Esophagus squamous epithelium (tissue), 5 donors: ENCODE measurements at places on chromosomes 2 and 18. TPM values are rescaled to one million over a fixed set of nuclear protein-coding genes. Genes with fewer than 3 reads are reported as not detected.

GRCh38 chr2:157929871-157930667, 53.9 kb upstream of the ACVR1 start:
- no peak for DNase-seq

GRCh38 chr2:14219306-14219705, 413.2 kb upstream of the LRATD1 start:
- no peak for DNase-seq

- DNase-seq = no peak
These were observed 30.4 kb downstream of the LBH start for GRCh38 chr2:30261695-30262211.

- DNase-seq = no peak
These were observed 251.2 kb downstream of the PTGR3 start for GRCh38 chr18:74957588-74958224.

DNA sequence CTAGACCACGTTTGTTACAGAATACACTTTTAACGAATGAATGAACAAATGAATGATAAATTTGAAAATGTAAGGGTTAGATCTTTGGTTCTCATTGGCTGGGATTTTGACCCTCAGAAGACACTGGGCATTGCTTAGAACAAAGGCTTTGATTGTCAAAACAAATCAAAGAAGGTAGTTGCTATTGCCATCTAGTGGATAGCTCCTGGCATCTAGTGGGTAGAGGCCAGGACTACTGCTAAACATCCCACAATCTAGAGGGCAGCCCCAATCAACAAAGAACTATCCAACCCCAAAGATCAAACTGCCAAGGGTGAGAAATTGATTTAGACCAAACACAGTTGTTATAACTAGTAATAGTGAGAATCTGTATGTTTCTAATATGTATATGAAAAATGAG, 552.3 kb downstream of the KCNJ3 start:
- no peak for DNase-seq

- DNase-seq = no peak
These were observed 222.5 kb upstream of the COPS8 start for GRCh38 chr2:236862961-236863728.

DNA sequence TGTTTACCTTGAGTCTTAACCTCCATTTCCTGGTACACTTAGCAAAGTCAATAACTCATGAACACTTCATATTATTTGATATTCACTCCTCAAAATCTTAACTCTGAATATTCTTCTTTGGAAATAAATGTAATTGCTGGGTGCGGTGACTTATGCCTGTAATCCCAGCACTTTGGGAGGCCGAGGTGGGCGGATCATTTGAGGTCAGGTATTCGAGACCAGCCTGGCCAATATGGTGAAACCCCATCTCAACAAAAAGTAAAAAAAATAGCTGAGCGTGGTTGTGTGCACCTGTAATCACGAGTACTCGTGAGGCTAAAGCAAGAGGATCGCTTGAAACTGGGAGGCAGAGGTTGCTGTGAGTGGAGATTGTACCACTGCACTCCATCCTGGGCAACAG, 201.3 kb upstream of the DSEL start:
- DNase-seq = no peak

- DNase-seq = no peak
These were observed 57.1 kb upstream of the RNF152 start for GRCh38 chr18:61949946-61950345.

DNA sequence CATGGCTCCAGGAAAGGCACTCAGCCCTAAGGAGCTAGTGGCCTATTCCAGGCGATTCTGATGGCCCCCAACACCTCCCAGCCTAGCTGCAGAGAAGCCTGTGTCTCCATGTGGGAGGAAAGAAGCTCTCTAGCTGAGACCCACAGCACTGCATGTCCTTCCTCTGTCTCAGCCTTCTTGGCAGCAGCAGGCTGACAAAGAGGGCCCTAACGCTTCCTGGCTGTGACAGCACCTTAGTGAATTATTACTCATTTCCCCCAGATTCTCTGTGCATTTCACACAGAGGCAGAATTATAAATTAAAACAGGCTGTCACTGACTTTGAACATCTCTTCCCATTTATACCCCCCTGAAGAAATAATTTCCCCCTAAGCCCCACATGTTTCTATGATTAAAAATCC, 206.8 kb downstream of the CLIP4 start:
- DNase-seq = no peak

GRCh38 chr18:51383711-51384110, 186.2 kb upstream of the MEX3C start:
- DNase-seq = no peak

DNA sequence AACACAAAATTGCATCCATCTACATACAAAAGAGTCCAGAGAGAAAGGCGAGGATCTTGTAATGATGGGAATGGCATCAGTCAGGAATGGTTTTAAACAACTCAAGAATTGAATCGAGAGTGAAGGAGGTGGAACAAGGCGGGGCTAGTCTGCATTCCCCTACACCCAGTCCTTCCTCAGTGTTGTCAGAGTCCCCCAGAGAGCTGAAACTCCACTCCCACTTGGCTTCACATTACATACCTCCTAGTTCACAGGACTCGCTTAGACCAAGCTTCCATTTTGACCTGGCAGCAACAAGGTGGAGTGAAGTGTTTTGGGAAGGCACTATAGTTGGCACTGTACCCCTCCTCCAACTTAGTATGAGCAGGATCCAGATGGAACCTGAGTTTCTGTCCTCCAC, 1273.5 kb upstream of the CRIM1 start:
- no peak for DNase-seq

DNA sequence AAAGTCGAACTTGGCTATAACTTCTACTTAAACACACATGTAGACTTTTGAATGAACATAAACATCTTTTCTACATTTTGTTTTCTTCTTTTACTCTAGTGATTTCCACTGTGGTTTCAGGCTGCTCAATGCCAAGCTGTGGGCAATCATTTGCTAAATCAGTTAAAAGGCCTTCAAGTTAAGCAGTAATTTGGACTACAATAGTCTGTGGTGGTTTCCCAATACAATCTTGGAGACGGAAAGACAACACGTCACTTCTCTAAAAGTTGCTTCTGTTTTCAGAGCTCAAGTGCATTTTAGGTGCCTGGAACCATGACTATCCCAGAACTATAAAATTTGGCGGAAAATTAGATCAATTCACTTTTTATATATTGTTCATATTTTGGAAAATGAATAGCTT, 69.4 kb downstream of the TXNL1 start:
- no peak for DNase-seq

DNA sequence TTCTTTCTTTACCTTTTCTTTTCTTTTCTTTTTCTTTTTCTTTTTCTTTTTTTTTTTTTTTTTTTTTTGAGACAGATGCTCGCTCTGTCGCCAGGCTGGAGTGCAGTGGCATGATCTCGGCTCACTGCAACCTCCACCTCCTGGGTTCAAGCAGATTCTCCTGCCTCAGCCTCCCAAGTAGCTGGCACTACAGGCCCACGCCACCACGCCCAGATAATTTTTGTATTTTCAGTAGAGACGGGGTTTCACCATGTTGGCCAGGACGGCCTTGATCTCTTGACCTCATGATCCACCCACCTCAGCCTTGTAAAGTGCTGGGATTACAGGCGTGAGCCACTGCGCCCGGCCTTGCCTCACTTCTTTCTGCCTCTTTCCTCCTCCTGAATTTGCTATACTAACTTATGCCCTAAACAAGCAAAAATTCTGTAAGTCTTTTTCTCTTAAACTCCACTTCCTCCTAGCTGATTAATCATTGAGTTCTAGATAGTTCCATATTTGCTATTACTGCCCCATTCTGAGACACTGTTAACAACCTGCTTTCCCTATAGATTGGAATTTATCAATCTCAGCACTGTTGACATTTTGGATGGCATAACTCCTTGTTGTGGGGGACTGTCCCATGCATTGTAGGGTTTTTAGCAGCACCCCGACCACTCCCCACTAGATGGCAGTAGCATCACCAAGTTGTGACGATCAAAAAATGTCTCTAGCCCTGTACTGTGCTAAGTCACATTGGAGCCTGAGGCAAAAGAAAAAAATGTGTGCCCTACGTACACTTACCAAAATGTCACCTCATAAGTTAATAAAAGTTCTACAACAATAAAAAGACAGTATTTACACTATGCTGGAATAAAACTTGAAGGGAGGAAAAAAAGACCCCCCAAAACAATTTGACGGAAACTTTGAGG, 16.4 kb upstream of the THADA start:
- no peak for DNase-seq

DNA sequence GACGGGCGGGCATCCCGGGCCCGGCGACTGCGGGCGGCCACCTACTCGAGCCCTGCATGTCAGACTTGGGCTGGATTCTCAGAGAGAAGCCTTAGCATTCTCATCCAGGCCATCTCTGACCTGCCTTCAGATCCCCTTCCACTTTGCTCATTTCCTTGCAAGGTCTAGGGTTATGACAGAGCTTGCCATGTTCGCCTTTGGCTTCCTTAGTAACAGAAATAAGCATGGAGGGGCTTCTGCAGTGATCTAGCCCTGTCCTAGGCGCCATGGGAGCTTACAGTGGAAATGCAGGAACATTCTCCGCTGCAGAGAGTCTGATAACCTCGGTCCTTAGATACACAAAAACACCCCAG, 632 bp upstream of the ACVR1 start:
- no peak for DNase-seq

GRCh38 chr2:46461709-46462171, 17.6 kb upstream of the TMEM247 start:
- no peak for DNase-seq

DNA sequence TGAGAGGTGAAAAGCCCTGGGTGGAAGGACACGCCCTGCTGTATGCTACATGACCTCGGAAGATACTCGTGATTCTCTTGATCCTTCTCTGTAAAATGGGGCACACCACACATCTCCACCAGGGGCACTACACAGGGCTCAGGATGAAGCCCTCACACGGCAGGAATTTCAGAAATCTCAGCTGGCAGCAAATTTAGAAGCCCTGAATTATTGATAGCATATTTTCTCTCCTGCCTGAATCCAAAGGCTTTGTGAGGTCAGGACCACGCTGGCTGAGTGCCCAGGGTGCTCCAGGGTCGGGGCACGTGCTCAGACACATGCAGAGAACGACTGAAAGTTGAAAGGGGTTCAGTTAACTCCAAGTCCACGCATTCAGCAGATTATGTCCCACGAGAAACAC, 42.1 kb upstream of the GALR1 start:
- no peak for DNase-seq

DNA sequence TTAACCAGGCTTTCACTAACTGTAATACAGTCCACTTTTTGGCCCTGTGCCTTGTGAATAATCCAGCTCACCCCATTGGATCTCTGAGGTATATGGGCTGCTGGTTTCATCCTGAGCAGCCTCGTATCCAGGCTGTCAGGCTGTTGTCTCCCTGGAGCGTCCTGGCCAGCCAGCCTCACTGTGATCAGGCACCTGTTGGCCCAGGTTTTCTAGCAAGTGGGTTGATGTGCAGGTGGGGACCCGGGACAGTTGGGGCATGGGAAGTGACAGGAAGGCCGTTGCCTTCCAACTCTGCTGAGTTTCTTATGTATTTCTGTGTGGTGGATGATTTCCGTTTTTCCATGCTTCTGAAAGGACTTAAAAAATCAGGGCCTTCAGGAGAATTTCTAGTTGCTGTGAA, 132.4 kb downstream of the ACOXL start:
- no peak for DNase-seq

DNA sequence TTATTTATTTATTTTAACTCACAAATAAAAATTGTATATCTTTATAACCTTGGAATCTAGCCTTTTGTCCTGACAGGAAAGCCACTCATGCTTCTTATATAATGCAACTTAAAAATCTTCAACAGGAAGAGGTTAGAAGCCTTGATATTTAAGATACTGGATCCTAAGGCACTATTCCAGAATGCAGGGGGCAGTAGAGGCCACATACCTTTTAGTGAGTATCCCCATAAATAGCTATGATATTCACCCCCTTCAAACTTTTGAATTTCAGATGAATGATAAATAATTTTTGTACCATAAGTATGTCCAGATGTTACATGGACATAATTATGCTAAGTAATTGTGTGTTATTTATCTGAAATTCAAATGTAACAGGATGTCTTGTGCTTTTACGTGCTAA, 592.7 kb upstream of the VRK2 start:
- DNase-seq = no peak

- no peak for DNase-seq
These were observed 462.3 kb upstream of the SALL3 start for GRCh38 chr18:78517328-78517727.

- no peak for DNase-seq
These were observed 3.1 kb downstream of the KDSR start for GRCh38 chr18:63363951-63364350.

DNA sequence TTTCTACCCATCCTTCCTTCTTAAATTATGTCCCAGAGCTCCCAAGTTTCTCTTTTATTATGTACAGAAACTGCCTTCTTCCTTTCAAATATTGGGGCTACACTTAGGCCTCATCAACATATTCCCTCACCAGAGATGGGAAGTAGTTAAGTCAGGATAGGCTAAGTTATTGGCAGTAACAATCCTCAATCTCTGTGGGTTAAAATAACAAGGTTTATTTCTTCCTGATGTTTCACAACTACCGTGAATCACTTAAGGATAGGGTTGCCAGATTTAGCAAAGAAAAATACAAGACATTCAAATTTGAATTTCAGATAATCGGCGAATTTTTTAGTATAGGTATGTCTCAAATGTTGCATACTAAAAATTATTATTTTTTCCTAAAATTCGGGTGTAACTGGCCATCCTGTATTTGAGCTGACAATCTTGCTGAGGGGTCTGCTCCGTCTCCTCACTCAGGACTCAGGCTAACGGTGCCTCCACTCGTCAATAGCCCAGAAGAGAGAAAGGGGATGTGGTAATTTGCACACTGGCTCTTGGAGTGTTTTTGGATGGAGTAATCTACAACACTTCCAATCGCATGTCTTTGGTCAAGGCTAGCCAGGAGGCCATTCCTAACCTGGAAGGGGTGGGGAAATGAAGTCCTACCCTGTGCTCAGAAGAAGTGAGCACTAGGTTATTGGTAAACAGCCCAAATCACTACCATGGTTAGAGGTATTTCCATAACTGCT, 91.7 kb downstream of the ACTR3 start:
- DNase-seq = no peak

DNA sequence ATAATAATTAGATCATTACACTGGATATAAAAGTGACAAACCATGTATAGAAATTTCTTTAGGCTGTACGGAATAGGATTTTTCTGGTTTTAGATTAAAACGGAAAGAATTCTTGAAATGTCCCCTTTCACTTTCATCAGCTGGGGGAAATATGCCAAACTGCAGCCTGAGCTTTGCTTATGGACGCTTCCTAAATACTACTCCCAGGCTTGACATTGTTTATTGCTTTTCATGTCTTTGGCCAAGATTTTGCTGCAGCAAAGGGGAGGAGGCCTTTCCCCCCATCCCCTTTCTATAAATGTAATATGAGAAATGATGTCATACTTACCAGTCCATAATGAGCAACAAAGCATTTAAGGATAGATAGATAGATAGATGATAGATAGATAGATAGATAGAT, 158.4 kb downstream of the MAP2 start:
- DNase-seq = no peak

RGPD4 gene
- not detected for total RNA-seq

OXER1 gene
- 2.3 TPM for total RNA-seq

UNC80 gene
- total RNA-seq = not detected

TXNDC2 gene
- not detected for total RNA-seq

EGR4 gene
- total RNA-seq = not detected

SOX11 gene
- total RNA-seq = not detected

FAM228A gene
- total RNA-seq = 0.19 TPM

TTR gene
- total RNA-seq = not detected
